ENCODE measurements at places on chromosomes 11 and 22.

DNA sequence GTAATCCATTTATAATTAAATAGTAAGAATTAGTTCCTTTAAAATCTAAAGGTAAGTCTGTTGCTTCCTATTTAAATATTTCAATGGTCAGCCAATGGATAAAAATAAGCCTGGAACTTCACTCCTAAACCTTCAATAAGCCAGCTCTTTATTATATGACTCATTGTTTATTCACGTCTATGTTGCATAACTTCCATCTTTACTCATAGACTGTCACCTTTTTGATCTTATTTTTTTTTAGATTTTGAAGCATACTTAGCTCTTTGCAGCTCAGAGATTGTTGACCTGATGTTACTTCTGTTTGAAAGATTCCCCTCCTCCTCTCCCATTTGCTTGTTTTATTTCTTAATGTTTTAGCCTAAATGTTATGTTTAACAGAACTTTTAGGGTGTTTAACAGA lies 1571.2 kb upstream of the RAG2 start:
- no peak for DNase-seq

DNA sequence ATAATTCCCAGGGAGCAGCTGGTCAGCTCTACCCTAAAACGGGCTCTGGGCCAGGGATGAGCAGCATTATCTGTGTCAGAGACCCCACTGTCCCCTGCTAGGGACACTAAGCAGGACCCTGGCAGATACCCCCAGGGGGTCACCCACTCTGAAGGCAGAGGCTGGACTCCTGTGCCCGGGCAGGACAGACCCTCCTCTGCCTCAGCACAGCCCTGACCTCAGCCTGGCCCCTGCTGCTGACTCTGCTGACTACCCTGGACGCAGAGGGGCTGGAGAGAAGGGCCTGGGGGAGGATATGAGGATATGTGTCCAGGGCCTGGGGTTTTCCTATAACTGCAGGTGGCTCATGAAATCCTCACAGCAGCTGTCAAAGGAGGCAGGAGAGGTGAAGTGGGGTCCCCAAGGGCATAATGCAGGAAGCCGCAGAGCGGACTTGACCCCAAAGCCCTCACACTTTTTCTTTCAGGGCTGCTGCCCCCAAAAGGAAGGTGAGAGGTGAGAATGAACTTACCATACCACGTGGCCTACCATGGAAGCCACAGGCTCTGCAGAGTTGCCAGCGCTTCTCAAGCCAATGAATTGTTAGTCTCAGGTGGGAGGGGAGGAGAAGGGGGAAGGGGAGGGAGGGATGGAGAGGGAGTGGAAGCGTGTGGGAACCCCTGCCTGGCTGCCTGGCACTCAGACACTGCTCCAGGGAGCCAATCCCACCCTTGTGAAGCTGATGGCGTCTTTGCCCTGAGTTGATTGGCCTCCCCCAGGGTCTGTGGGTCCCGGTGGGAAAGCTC lies 76.7 kb upstream of the WNT11 start:
- DNase-seq: no peak

GRCh38 chr22:42897960-42898359 lies 40.9 kb upstream of the ARFGAP3 start:
- DNase-seq: no peak

- DNase-seq: no peak
These were observed 1.9 kb downstream of the EPS8L2 start for GRCh38 chr11:707817-708420.

GRCh38 chr11:29780756-29781155 lies 236.1 kb downstream of the KCNA4 start:
- no peak for DNase-seq

DNA sequence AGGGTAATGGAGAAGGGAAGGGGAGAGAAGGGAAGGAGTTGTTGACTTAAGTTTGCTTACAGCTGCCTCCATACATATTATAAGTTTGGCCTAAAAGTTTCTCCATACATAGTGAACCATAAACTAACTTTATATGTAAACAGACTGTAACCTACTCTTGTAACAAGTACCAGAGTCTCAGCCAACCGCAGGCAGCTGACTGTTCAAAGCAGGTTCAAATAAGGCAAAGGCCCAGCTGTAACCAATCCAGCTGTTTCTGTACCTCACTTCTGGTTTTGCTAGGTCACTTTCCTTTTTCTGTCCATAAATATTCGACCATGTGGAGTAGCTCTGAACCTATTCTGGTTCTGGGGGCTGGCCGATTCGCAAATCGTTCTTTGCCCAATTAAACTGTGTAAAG lies 591.2 kb downstream of the INSC start:
- no peak for DNase-seq

DNA sequence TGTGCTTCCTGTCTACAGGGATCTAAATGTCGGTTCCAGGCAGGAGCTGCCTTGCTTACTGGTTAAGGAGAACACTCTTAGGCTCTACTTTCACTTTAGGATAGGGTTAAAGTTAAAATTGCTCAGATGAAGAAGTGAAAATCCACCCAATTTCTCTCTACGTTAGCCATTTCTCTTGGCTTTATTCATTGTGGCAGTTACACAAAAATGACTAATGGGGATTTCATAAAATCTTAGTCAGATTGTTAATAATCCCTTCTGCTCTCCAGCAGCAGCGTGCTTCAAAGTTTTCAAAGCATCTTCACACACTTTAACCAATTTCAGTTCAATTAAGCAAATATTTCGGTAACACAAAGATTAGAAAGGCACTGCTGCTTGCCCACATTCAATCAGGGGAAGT lies 58.4 kb upstream of the RCN1 start:
- no peak for DNase-seq

GRCh38 chr22:36822581-36822980 lies 5.7 kb upstream of the PVALB start:
- no peak for DNase-seq

GRCh38 chr11:10657308-10658271 lies 36.0 kb downstream of the IRAG1 start:
- no peak for DNase-seq

DNA sequence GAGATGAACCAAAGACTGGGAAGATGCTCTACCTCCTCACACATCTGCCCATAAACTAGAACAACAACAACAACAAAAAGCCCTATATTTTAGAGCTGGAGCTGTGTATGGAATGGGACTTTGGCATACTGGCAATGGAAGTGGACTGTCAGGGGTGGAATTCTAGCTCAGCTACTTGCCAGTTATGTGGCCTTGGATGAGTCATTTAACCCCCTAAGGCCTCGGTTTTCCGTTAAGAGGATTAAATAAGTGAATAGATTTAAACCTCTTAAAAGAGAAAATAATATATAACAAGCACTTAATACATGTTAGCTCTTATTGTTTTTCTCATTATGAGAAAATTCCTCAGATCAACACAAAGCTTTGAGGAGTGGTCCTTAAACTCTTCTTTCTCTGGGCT lies 195.0 kb downstream of the KIF18A start:
- DNase-seq: no peak

- no peak for DNase-seq
These were observed 182.6 kb downstream of the LARGE1 start for GRCh38 chr22:33737662-33738061.

GRCh38 chr22:30892731-30893221 lies 75.8 kb downstream of the MORC2 start:
- no peak for DNase-seq

DNA sequence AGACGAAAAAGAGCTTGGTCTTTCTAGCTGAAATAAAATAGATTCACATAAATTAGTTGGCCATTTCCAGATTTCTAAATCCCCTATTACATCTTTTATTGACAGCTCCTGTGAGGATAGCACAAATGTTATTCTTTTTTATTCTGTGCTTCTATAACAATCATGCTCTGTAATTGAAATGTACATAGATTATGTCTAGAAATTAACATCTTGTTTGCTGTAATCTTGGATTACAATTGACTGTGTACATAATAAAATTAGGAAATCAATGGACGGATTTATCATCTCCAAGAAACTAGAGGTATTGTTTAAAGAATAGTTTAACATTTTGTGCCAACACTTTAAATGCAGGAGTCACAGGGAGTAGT lies 31.2 kb downstream of the IMMP1L start:
- DNase-seq: no peak

DNA sequence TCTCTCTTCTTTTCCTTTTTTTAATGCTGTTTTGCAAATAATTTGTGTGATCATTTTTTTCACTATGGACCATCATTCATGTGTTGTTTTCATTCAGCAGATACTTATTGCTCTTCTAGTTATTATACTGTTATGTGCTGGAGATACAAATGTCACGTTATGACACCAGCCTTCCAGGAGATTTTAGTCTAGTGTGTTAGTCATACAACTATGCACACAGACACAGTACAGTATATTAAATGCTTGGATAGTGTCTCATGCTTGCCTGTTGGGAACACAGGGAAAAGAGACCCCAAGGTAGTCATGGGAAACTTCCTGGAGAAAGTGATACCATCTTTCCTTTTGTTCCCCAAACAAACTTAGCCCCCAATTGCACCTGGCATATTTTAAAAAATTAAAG lies 116.1 kb downstream of the UVRAG start:
- no peak for DNase-seq

DNA sequence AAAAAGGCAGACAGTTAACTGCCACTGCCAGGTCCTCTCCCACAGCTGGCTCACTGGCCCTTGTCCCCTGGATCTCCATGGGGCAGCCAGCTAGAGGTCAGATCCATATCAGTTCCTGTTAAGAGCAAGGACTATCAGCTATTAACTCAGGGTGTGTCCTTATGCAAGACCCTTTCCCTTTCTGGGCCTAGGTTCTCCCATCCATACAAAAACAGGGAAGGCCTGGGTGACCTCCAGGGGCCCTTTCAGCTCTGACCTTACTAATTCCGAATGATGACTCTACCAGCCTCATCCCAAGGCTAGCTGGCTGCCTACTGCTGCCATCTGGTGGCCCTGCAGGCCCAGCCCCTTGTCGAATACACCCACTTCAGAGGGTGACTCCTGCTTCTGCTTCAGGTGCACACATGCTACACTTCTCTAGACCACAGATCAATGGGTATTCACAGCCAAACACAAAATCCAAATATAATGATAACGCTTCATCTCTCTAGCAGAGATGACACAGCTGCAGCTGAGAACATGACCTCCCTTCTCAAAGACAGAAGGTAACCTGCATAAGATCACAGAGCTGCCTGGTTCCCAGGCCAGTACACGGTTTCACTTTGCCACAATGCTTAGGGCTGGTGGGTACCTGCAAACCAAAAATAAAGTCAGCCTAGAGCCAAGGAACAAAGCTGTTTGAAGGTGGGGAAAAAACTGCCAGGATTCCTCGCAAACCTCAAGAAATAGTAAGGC lies 34.1 kb downstream of the SERGEF start:
- DNase-seq: peak; percentile 24

- no peak for DNase-seq
These were observed 116.2 kb upstream of the ALX4 start for GRCh38 chr11:44426119-44426518.

- DNase-seq: no peak
These were observed 9.5 kb downstream of the TTC28 start for GRCh38 chr22:28670161-28670560.

DNA sequence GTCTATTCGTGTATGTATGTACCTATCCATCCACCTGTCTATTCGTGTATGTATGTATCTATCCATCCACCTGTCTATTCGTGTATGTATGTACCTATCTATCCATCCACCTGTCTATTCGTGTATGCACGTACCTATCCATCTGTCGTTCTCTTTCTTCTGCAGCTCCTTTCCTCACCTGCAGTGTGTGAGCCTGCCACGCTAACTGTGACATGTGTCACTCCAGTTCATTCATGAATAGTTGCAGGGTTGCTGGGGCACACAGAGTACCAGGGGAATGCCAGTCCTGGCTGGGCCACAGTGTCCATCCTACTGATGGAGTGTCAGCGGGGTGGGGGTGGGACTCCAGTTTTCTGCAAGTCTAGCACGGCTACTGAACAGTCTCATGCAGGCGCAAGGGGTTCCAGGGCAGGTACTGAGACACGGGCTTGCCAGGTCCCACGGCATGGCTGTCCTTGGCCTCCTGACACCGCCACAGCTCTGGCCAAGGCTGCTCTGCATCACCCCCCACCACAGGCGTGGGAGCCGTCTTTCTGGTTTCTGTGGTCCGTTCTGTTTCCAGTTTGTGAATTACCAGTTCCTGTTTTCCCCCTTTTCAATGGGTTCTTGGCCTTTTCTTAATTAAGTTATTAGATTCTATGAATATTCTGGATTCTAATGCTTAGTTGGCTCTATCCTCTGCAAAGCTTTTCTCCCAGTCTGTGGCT lies 88.8 kb upstream of the CLDN5 start:
- DNase-seq: no peak

DNA sequence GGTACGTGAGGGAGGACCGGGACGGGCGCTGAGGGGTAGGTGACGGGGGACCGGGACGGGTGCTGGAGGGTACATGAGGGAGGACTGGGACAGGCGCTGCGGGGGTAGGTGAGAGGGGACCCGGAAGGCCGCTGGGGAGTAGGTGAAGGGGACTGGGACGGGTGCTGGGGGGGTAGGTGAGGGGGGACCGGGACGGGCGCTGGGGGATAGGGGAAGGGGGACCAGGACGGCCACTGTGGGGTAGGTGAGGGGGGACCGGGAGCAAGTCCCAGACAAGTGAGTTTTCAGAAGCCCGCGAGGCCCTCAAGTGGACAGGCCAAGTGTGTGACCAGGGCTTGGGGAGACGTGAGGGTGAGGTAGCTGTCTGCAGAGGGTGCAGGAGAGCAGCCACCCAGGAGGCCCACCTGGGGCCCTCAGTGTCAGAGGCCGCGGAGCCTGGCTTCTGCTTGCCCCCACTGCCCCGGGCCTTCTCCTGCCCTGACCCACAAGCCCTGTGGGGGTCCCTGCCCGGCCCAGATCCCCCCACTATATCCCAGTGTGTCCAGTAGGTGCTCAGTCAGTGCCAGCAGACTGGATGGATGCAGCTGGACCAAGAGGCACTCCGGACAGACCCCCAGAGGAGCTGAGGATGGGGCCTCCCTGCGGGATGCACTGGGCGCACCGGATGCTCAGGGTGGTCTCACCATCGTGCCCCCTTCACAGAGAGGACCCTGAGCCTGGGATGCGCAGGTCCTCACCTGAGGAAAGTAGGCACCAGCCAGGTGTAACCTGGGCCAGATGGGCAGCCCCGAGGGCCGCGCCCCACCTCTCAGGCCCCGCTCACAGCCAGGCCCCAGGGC lies 44.2 kb upstream of the TH start:
- DNase-seq: no peak

GRCh38 chr11:20771681-20772080 lies 102.3 kb downstream of the NELL1 start:
- no peak for DNase-seq

- no peak for DNase-seq
These were observed 42.7 kb downstream of the BCR start for GRCh38 chr22:23222793-23223568.

DNA sequence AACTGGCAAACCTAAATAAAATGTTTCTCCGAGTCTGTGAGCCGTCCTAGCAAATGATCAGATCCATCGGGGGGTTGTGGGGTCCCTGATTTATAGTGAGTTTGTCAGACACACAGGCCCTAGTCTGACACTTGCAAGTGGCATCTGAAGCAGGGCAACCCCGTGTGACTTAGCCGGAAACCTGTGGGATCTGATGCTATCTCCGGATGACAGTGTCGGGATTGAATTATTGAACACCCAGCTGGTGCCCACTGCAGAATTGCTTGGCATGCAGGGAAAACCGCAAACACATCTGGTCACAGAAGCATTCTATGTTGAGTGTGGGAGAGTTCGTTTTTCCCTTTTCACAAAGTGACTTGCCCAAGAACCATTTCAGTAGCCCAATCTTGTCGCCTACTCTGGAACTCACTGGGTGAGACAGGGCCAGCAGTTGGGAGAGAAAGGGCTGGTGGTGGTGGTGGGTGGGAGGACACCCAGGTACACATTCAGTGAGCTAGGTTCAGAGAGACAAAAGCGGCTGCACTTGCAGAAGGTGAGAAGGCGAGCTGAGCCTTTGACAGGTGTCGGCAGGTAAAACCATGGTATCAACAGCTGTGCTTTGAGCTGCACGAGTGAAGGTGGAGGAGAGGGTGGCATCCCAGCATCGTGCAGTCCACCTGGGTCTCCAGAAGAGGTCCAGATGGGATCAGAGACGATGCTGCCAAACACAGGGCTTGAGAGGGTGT lies 33.7 kb upstream of the B3GAT1 start:
- DNase-seq: no peak
